ENCODE measurements at places on chromosomes 13 and 19.

DNA sequence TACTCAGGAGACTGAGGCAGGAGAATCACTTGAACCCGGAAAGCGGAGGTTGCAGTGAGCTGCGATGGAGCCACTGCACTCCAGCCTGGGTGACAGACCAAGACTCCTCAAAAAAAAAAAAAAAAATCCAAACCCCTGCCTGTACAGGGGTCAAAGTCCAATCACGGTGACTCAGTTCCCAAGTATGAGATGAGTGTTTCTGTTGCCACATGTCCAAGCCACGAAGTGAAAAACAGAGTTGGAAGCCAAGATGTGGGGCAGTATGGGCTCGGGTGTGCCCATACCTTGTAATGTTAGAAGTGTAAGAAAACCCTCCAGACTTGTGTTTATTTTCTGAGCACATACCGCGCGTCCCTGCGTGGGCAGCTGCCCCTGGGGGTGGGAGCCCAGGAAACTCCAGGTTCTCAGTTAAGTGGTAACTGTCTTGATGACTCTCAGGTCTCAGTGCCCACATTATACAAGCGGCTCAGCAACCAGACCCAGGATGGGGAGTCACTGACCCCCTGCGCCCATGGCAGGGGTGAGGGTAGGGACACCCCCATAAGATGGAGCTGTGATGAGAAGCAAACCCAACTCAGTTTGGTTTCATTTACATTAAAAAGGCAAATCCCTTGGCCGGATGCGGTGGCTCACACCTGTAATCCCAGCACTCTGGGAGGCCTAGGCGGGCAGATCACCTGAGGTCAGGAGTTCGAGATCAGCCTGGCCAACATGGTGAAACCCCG lies 1.2 kb upstream of the GPX4 start:
- peak; percentile 40 for DNase-seq

DNA sequence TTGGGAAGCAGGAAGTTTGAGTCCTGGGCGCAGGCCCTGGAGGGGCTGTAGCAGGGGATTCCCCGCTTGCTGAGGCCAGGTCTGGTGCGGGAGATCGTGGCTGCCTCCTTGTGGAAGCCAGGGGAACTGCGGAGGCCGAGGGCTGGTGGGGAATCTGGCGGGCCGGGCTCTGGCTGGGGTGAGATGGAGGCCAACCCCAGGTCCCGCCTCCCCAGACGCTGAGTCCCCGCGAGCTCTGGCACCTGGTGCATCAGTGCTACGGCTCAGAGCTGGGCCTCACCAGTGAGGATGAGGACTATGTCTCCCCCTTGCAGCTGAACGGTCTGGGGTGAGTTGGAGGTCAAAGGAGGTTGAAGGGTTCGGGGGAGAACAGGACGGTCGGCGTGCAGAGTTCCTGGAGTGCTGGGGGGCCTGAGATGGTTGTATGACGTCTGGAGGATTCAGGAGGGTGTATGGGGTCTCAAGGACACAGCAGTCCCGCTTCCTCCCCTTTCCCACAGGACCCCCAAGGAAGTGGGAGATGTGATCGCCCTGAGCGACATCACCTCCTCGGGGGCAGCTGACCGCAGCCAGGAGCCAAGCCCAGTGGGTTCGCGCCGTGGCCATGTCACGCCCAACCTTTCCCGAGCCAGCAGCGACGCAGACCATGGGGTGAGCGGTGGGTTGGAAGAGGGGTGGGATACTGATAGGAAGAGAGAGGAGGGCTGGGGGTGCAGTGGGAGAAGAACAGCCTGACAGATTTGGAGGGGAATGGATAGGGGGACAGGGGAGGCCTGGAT lies 13.1 kb downstream of the GRAMD1A start:
- peak; percentile 81 for DNase-seq

GRCh38 chr19:58570770-58571574 lies 2.2 kb downstream of the MZF1 start:
- DNase-seq = no peak

- DNase-seq = peak; percentile 33
Observed at GRCh38 chr13:87674247-87674738, 3.1 kb downstream of the SLITRK5 start.

GRCh38 chr19:16118489-16119033 lies 6.9 kb downstream of the RAB8A start:
- DNase-seq = no peak

GRCh38 chr13:101341464-101341863 lies 74.8 kb downstream of the NALCN start:
- no peak for DNase-seq

DNA sequence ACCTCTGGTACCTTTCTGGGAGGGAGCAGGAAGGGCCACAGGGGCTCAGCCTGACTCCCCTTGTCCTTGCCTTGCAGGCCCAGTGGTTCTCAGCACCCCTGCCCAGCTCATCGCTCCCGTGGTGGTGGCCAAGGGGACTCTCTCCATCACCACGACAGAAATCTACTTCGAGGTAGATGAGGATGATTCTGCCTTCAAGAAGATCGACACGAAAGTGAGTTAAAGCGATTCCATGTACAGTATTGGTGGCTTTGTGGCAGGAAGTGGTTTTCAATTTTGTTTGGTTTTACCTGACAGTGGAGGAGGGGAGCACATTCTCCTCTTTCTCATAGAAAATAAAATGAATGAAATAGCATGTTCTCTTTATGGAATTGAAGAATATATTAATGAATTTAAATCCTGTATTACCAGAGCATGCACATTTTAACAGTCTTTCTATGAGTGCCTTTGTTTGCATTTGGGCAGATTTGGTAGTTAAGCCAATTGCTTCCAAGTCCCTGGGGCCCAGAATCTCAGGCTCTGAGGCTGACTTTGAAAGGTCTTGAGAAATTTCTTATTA lies 4.1 kb downstream of the MAB21L1 start:
- DNase-seq = peak; percentile 44
